Anterior cingulate cortex (tissue), 58 donors: ENCODE measurements at places on chromosomes 4 and X.

- DNase-seq: no peak
Measured at GRCh38 chr4:76722838-76723237, 175.1 kb downstream of the SOWAHB start.

DNA sequence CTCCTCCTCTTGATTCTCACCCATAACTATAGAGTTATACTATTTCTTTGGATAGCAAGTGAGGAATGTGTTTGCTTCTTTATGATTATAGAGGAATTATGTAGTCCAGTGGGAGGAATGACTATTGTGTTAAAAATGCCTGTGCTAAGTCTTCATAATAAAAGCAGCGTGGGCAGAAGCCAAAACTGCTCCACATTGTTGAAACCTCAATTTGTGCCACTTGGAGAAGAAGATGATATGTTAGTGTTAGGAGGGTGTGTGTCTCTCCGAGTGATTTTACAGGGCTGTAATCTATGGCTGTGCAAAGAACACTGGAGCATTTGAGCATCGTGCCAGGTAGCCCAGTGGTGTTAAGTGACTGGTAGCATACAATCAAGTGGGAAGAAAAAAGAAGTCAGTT, 74.3 kb downstream of the FRAS1 start:
- DNase-seq: no peak

DNA sequence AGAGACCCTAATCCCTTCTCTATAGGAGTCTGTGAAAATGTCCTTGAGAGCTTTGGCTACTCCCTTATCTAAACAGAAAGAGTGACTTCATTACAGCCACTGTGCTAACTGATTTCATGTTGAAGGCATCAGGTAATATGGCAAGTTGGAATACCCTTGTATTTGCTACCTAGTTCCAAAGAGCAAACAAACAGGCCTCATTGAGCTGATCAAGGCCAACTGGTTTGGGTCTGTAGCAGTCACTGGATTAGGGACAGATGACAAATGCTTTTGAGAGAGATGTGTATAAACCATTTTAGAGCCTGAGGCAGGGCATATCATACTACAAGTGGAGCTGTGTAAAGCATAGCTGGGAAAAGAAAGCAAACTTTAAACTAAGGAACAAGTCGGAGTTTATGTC, 22.9 kb upstream of the PDLIM5 start:
- DNase-seq: no peak

GRCh38 chrX:48971249-48972219, at the start of gene KCND1:
TSS of gene KCND1 (minus strand) at chrX:48971844. CDS start at chrX:48970271, 1,573 bp downstream.
- peak; percentile 1 for DNase-seq

DNA sequence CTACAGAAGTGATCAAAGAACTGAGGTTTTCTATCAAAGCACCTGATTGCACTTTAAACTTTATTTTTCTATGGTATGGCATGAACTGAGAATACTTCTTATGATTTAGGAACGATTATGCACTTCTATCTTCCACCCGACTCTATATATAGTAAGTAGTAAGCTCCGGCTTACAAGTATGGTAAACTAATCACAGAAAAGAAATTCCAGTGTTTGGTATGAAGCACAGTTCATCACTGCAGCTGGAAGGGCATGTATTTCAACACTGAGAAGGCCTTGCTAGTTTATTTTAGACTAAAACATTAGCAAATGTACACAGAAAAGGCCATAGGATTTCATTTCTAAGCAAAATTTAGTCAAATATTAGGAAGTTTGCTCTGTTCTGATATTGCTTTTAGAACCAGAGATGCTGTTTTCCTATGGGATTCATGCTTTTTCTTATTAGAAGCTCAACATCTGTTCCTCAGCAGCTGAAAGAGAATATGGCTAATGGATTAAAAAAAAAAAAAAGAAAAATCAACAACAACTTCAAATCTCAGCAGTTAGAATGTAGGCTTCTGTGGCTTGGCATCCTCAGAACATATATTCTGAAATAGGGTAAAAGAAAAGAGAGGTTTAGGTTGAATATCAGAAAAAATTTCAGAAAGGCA, 273.5 kb downstream of the C4orf33 start:
- DNase-seq: no peak

GRCh38 chrX:49155900-49156837, 6.4 kb upstream of the MAGIX start:
- peak; percentile 47 for DNase-seq

GRCh38 chrX:132144061-132144460, 16.2 kb upstream of the FRMD7 start:
- DNase-seq: no peak

DNA sequence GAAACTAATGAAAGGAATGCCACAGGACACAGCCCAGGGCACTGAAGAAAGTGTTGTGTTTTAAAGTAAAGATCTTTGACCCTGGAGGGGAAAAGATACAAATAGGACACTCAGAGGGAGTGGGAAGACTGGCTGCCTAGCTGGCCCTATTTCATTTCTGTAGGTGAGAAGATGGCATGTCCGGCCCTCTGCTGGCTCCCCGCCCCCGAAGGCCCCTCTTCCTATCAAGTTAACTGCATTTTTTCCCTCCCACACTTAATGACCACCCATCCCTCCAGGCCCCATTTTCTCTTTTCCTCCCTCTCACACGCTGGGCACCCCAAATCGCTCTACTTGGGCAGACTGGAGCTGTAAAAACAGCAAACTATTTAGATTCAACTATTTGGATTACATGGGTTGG, 5.5 kb upstream of the TRIM75 start:
- no peak for DNase-seq

GRCh38 chrX:130836447-130836846, 66.6 kb downstream of the ENOX2 start:
- no peak for DNase-seq

- no peak for DNase-seq
Measured at GRCh38 chr4:54185866-54186265, 43.2 kb upstream of the PDGFRA start.

DNA sequence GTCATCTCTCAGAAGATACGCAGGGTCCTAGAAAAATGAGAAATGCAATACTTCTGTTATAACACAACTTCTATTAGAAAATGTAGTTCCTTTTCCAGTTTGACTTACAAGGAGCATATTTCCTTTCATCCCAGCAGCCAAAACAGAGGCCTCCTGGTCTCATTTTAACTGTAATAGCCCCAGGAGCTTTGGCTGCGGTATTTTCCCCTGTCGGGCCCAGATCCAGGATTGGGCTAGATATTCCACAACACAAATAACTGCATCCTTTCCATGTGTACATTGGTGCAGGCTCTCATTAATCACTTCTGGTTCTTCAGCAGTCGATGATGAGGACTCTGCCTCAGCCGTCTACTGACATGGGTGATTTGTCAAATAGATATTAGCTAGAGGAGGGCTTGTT, 166.1 kb downstream of the TENM3 start:
- DNase-seq: no peak

- no peak for DNase-seq
Measured at GRCh38 chrX:39425124-39425806, 624.0 kb downstream of the MID1IP1 start.

DNA sequence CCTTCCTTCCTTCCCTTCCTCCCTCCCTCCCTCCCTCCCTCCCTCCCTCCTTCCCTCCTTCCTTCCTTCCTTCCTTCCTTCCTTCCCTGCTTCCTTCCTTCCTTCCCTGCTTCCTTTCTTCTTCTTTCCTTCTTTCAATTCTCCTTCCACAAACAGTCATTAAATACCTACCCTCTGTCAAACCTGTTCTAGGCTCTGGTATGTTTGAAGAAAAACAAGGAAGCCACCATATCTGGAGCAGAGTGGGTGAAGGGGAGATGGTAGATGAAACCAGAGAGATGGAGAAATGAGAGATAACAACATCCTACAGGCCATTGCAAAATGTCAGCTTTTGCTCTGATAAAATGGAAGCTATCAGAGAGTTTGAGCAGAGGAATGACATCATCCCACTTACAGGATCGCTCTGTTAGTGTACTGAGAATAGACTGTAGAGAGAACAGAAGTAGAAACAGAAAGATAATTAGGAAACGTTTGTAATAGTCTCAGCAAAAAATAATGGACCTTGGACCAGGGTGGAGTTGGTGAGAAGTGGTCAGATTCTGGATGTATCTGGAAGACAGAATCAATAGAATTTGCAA, 334.0 kb downstream of the STIM2 start:
- DNase-seq: no peak

DNA sequence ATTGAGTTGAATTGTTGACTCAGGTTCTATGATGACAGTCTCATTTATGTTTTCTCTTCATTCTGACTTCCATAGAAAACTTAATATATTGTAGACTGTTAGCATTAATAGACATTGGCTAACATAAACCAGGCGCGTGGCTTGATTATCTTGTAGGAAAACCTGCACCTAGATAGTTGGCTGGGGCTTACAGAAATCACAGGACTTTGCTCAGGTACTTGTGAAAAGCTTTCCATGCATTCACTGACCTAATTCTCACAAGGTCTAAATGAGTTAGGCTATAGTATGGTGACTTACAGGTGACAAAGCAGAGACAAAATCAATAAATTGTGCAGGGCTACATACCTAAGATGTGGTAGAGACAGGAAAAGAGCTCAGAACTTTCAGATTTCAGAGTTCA, 212.8 kb downstream of the GPAT3 start:
- no peak for DNase-seq

DNA sequence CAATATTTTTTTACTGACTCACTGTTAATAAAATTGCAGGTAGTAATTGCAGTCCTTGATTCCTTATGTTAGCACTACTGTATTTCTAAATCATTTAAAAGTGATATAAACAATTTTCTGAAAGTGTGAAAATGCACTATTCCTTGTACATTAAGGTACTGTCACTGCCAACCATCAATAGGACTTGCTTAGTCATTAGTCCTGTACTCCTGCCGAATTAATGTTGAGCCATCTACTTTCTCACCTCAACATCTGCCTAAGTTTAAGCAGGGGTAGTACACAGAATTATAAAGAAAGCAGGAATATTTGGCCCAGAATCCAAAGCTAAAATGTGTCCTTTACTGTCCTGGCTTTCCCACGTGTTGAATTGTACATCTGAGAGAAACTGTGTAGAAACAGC, 87.0 kb upstream of the TRPC3 start:
- no peak for DNase-seq

DNA sequence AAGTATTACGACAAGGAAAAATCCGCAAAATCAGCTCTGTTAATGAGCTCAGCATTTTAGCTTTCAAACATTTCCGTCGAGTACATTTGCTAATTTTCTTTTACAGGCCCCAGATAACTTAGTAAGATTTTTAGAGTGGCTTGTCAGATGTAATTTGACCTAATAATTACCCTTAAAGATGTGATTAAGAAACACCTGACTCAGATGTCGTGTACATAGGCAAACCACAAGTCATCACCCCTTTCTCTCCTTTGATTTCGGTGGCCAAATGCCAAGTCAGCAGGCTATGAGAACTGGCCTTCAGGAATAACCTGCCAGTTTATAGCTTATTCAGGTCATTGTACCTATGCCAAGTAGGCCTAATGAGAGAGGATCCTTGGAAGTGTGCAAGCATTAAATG, 369.6 kb downstream of the PCDH7 start:
- no peak for DNase-seq

- no peak for DNase-seq
Measured at GRCh38 chrX:149504226-149504914, 736 bp downstream of the IDS start.

DNA sequence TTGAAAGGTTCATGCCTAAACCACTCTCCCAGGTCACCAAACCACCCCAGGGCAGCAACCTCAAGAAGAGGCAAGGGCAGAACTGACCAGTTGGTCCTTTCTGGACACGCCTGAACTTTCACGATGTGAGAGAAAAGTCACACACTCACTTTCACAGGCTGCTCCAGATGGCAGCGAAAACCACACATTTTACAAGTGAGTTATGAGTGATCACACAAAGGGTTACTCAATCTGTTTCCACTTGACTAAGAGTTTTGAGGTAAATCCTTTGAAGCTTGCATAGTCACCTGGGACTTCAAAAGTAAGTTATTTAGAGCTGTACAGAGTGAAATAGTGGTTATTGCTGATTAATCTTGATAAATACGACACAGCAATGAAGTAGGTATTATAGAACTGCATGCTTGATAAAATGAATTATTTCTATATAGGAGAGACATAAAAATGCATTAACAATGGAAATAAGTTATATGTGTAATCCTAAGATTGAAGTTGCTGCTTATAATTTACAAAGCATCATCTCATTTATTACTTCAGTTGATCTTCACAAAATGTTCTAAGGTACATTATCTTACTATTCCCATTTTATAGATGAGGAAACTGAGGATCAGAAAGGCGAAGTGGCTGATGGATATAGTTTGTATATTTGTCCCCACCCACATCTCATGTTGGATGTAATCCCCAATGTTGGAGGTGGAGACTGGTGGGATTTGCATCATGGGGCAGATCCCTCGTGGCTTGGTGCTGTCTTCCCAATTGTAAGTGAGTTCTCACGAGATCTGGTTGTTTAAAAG, 103.0 kb upstream of the KLF3 start:
- DNase-seq: no peak

DNA sequence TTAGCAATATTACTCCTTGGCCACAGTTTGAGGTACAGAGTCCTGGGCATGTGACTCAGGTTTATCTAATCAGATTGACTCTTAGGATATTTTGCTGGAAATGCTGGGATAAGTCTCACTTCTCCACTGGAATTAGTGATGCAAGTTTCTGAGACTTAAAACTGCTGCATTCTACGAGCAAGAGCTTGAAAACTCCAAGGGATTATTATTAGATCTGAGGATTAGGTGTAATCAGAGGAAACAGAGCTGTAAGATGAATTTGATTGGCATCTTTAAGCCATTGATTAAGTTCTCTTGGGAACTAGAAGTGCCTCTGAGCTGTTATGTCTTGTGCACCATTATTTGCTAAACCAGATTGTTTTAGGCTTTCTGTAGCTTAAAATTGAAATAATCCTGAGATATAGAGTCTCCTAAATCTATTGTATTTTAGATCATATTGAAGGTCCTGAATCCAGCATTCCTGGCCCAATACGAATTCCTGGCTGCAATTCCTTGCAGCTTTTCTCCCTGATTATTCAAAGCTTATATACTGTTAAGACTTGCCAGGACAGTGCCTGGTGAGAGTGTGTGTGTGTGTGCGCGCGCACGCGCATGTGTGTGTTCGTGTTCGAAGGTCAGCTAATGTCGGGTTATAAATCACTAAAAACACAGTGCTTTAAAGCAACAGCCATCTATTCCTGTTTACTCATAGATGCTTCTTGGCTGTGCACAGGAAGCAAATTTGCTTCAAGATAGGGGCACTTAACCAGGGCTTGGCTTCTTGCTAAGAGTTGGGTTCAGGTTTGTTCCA, 735.1 kb downstream of the STIM2 start:
- no peak for DNase-seq

DNA sequence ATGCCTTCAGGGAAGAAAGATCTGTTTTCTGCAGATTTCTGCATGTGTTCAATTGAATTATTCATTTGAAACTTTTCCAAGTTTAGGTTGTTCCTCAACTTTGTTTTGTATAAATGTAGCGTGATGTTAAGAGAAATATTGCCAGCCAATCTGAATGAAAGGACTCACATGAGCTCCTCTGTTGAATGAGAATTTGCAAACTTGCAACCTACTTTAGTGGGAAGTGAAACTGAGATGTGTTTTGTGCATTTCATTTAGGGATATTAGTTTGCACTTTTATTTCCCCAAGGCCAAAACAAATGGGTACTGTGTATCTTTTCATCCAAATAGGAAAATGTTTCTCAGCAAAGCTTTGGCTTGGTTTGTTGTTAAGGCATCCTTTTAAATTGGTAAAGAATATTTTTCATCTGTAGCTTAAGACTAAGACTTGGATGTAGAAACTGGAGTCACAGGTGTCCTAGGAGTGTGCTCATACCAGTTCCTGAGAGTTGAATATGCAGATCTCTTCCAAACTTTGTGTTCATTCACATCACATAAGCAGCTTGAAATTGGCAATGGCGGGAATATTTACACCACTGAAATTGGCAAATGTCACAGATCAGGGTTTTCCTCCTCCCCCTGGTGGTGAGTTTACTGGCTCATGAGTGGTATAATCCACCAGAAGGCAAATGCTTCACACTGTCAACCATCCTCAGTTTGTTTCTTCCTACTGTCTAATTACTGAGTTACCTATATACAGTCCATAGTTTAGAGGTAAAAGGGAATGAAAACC, 193.6 kb upstream of the BANK1 start:
- DNase-seq: no peak
